ENCODE measurements at places on chromosomes 3 and 15.

DNA sequence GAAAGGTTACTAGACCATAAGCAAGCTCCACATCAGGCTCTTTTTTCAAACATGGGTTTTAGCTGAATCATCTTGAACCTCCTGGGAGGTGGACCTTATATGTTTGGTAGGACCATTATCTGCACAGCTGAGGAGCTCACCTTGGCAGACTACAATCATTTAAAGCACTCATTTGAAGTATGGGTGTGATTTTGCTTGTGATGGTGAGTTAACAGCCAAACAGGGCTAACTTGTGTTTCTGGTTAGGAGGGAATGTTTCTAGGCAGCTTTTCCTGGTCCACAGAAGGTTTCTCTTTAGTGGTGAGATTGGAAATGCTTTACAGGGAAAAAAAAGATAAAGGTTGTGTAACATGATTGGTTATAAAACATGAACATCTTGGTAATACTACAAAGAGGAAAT is 61.8 kb downstream of the ARHGEF26 start:
- DNase-seq = no peak

DNA sequence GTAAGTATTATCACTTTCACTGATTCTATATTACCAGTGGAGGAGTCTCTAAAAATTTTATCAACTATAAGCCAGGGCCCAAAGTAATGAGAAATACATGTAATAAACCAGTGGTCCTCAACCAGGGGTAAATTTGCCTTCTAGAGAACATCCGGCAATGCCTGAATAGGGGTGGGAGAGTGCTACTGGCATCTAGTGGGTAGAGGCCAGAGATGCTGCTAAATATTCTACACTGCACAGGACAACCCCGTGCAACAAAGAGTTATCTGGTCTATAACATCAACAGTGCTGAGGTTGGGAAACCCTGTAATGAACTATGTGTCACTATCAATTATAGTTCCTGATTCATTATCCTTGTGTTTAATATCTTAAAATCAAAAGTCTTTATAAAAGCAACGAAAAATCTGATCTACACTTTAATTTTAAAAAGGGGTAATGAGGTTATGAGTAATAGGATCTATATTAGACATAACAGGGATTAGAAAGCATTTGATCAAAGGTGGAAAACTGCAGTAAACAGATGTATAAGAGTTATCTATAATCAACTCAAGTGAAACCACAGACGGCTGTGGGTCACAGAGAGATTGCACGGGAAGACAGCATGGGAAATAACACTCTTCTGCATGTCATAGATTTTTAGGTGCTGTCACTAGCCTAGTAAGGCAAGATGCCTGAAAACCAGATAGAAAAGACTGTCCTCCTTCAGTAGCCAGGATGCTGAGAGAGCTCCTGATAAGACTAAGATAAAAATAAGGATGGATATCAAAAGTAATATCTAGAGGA is 2.0 kb downstream of the LYSMD2 start:
- no peak for DNase-seq

DNA sequence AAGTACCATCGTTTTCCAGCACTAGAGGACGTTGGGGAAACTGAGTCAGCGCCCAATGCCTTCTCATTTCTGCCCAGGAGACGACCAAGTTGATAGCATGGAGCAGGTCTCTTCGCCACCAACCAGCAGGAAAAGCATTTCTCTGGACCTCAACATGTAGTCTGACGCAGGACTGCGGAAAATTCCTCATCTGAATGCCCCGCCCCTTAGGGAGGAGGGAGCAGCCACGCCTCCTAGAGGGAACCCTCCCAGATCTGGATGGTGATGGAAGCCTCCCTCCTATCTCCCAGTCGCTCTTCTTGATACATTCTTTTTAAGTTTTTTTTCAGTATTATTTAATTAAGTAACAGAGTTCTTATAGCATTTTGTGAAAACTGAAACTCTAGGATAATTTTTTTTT is 17.4 kb upstream of the MINDY4B start:
- no peak for DNase-seq

- DNase-seq = no peak
Observed at GRCh38 chr3:39474126-39474515, 6.6 kb downstream of the MOBP start.

DNA sequence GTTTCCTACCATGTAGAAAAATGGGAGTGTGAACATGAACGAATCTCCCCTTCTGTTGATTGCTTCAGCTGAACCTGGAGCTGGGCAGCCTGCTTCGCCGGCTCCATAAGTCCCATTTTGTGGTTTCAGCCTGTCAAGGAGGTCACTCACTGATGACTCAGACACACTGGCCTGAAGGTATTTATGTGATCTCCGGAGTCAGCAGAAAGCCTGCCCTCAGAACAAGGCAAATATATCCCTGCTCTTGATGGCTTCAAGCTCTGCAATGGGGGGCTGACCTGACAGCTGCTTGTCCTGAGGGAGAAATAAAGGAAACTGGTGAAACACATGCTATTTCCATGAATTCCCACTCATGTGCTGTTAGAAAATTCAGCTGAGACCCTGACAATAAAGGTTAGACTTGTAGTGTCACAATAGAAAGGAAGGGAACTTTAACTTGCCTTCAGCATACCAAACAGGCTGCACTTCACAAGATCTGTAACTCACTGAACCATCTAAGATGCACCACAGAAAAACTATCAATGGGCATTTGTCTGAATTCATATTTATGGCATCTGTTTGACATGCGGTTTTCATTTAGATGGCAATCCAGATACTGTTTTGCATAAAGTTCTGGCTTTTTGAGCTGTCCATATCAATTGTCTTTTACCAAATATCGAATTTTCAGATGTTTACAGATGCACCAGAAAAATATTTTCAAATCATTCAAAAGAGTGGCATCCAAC is 282.0 kb upstream of the VEPH1 start:
- no peak for DNase-seq

DNA sequence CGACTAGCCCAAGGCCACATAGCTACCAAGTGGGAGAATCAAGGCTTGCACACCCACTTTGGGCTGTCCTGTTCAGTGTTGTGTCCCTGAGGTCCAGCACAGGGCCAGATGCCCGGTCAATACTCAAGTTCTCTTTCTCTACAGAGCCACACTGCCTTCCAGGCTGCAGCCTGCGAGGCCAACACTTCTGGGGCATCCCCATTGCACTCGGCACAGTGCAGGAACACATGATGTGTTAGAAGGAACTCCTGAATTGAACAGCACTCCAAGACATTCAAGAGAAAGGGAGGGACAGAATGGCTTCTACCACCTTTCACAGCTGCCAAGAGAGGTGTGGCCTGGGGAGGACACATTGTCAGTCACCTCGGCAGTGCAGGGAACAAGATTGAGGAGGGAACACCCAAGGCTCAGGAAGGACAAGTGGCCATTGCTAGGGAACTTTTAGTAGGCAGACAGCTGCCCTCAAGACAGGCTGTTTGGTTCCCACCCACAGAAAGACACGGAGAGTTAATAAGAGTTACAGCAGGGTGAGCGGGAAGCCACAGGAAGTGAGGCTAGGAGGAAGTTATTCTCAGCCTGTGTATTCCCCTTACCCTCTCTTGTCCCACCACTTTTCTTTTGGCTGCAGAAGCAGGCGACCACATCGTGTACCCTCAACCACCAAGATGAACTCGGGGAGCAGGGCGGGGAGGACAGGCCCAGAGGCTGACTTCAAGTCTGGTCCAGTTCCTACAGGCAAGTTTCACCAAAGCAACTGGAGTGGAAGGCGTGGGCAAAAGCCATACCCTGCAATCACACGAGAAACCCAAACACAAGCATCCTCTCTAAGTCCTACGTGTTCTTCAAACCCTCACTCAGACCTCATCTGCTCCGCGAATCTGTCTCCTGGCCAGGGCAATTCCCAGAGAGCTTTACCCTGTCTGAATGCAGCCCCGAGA is 69.4 kb downstream of the SRGAP3 start:
- DNase-seq = no peak

DNA sequence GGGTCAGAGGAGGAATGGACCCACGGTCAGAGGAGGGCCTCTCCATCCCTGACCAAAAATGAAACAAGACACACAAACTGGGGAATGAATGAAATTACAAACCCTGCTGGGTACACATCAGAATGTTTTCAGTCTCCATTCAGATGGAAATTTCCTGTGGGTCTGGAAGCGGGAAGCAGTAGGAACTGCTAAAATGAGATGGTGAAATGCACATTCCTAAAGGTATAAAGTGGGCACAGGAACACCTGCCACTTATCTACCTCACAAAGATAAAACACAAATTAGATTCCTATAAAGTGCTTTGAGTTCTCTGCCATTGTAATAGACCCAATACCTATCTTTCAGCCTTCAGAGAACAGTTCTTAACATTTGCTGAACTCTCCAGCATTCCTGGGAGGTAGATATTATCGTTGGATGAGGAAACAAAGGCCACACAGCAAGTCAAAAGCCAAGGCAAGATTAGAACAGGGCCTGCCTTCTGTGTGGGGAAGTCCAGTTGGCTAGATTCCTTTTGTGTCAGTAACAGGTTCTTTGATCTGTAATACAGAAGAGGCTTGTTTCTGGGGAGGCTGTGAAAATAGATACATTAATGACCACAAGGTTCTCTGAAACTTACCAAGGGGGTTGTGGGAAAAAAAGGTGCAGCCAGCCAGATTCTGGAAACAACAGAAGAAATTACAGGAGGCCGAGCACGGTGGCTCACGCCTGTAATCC is 98.4 kb downstream of the IGF2BP2 start:
- DNase-seq = no peak

GRCh38 chr3:128416578-128417211 is 50.0 kb downstream of the DNAJB8 start:
- no peak for DNase-seq

- DNase-seq = no peak
Observed at GRCh38 chr3:78804251-78805037, 963.4 kb downstream of the ROBO1 start.

GRCh38 chr15:45684533-45684932 is 49.7 kb downstream of the SQOR start:
- no peak for DNase-seq

DNA sequence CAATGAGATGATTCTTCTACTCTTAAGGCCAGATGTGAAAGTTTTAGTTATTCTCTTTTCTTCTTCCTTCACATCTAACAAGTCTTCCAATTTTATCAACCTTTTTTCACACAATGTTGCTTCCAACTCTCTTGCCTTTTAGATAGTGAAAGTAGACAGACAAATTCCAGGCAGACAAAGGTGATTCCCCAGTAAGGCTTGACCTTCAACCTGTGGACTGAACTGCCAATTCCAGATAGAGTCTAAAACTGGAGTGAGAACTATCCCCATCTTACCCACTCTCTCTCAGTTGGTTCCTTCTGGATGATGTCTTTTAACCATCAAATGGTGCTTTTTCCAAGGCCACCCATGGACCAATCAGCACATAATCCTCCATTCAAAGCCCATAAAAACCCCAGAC is 159.0 kb downstream of the NSUN3 start:
- no peak for DNase-seq

- peak; percentile 21 for DNase-seq
Observed at GRCh38 chr3:16177962-16178627, 3.6 kb downstream of the GALNT15 start.

- DNase-seq = no peak
Observed at GRCh38 chr3:186705882-186706780, 11.0 kb upstream of the KNG1 start.

GRCh38 chr3:172478116-172478515 is 29.9 kb upstream of the GHSR start:
- DNase-seq = no peak

DNA sequence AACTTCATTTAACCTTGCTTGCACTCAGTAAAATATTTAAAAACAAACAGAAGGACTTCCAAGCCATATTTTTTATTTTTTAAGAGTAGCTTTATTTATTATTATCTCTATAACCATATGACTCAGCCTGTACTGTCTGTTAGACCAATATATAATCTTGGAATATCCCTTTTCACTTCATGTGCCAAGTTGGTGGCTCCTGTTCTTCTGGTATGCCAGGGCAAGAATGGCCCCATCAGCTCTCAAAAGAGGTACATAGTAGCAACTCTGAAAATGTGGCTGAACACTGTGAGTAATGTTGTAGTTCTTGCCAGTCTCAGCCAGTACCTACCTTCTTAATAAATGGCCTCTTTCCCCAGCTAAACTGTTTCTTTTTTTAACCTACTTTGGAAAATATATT is 257.0 kb upstream of the UBE2E1 start:
- no peak for DNase-seq

- DNase-seq = no peak
Observed at GRCh38 chr15:88006146-88006545, 250.4 kb downstream of the NTRK3 start.

Measured in hematopoietic multipotent progenitor cell treated with erythropoietin and hydrocortisone succinate and interleukin-3 and kit ligand, for 15 days (in vitro differentiated cells).